ENCODE measurements at places on chromosomes 2 and 18.

DNA sequence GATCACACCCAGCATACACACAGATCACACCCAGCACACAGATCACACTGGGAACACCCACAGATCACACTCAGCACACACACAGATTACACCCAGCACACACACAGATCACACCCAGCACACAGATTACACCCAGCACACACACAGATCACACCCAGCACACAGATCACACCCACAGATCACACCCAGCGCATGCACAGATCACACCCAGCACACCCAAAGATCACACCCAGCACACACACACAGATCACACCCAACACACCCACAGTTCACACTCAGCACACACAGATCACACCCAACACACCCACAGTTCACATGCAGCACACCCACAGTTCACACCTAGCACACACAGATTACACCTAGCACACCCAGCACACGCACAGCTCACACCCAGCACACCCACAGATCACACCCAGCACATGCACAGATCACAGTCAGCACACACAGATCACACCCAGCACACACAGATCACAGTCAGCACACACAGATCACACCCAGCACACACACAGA lies 117.6 kb downstream of the DYSF start:
- DNase-seq, result no peak

GRCh38 chr2:45190481-45190942 lies 181.3 kb upstream of the SIX2 start:
- DNase-seq, result no peak

DNA sequence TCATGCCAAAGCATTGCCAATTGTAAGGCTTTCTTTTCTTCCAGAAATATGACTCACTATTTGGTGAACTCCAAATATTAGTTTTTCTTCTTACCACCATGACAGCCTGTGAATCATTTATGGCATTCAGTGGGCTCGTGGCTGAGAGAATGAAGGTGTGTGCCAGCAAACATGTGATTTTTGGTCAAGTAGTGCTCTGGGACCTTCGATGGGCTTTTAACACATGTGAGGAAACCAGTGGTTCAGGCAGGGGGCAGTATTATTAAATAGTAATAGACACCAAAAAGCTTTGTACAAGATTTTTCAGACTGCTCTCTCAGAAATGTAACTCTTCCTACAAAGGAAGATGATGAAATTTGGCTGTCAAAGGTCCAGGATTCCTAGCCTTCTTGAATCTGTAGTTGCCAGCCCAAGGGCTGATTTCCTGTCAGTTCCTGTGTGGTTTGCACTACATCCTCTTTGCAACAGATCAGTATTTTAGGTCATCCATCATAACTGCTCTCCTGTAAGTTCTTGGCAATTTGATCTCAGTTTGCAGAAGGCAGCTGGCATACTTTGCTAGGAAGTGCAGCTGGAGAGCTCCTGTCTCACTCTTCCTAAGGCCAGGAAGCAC lies 64.3 kb downstream of the BABAM2 start:
- no peak for DNase-seq

DNA sequence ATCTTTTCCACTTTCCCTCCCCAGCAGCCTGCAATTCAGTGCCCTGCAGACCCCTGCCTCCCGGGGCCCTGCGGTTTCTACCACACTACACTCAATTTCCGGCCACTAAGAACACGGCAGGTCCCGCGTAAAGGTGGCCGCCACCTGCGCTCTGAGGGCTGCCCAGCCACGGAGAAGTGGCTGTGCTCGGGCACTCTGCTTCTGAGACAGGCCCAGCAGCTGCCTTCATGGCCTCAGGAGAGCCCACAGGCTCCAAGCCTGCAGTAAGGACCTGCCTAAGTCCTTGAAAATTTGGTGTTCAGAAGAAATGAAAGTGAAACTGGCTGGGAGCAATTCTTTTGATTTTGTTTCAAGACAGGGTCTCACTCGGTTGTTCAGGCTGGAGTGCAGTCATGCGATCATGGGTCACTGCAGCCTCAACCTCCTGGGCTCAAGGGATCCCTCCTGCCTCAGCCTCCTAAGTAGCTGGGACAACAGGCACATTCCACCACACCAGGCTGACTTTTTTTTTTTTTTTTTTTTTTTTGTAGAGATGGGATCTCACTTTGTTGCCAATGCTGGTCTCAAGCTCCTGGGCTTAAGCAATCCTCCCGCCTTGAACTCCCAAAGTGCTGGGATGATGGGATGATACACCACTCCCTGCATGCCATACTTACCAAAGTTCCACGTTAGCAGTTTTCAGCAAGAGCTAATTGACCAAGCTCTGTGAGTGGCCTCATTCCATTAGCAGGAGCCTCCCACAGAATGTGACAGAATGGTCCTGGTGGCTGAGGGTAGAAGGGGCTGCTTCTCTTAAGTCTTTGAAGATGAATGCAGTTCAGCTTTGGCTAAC lies 14.6 kb upstream of the ALPP start:
- no peak for DNase-seq

- DNase-seq, result no peak
These were observed 314 bp upstream of the SSB start for GRCh38 chr2:169798397-169798717.

- DNase-seq, result no peak
These were observed 617.5 kb upstream of the CHAC2 start for GRCh38 chr2:53150146-53150545.

DNA sequence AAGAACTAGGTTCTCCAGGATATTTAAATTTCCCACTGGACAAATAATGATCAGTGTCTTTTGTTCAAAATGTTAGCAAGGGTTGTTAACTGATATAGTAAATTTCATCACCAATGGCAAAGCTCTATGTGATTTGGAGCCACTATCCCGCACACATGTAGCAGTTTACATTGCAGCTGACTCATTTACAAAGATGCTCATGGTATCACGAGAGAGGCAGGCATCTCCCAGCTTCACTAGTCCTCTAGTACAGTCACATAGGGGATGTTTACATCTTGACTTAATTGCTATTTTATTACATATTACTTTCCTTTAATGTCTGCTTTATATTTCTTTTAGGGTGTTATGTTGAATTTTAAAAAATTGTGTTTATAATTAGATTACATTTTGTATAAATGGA lies 30.7 kb downstream of the KCNE4 start:
- DNase-seq, result no peak

- no peak for DNase-seq
These were observed 697.1 kb upstream of the CELF4 start for GRCh38 chr18:38262661-38263060.

DNA sequence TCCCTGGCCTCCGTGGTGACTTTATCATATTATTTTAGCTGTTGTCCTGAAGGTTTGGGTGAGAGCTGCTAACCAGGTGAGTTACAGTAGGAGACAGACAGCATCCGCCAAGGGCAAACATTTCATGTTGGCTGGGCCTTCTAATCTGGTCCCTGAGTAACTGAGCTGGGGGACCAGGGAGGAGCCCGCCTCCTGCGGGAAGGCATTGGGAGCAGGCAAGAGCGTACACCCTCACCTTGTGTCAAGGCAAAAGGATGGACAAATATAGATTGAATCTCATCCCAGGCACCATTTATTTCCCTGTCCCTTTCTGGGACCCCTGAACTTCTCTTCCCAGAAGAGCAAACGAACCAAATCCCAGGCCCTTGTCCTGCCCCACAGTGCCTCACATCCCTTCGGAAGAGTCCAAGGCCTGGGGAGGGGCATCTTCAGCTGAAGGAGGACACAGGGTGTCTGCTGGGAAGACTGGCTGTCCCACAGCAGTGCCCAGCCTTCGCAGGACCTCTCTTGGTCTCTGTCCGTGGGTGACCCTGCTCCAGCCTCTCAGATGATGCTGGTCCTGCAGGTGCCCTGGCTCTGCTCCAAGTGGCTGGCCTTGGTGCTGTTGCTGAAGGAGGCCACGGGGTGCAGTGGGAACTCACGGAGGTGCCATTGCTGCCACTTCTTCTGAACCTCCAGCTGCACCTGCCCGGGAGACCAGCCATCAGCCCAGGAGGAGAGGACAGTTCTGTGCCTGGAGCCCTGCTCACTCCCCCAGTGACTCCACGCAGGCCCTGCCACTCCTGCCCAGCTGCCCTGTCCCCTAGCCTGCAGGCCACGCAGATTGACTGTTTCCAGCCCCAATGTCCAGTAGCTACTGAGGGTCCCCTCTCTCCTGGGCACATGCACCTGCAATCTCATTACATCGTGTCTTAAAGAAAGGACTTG lies 8.2 kb downstream of the TMEM37 start:
- no peak for DNase-seq
